ENCODE measurements at places on chromosomes 6 and 20.

DNA sequence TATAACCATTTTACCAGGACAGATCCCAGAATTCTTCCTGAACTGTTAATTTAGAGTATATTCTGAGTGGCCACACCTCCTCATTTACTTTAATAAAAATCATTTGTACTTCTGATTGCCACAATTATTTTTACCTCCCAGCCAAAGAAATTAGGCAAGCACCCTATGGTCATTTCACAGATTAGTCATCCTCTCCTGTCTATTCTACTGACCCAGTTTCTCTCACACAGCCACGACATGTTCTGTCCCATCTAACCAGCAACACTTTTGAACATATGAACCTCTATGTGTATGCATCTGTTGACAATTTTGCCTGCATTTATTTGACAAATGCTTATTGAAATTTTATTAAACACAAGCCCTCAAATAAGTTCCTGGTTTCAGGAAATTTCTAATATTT is 202.6 kb upstream of the STXBP5 start:
- no peak for DNase-seq

- no peak for DNase-seq
Measured at GRCh38 chr6:89792881-89793280, 26.7 kb downstream of the MDN1 start.

GRCh38 chr6:125246566-125246965 is 55.2 kb downstream of the HDDC2 start:
- DNase-seq, result no peak

DNA sequence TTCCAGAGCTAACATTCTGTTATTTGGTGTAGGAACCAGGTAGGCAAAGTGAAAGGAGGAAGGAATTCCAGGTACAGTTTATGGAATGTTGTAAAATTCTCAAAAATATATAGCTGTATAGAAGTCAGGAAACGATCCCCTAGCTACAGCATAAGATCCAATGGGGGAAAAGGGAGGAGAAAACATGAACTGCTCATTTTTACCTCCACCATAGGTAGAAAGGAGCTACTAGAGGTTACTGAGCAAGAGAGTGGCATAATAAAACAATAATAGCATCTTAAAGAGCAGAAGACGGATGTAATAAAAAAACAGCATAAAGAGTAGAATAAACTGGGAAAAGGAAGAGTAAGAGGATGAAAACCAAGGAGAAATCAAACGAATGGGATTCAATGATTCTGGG is 26.9 kb downstream of the EPB41L2 start:
- DNase-seq, result no peak

- no peak for DNase-seq
Measured at GRCh38 chr6:43495409-43495941, 14.7 kb downstream of the LRRC73 start.

DNA sequence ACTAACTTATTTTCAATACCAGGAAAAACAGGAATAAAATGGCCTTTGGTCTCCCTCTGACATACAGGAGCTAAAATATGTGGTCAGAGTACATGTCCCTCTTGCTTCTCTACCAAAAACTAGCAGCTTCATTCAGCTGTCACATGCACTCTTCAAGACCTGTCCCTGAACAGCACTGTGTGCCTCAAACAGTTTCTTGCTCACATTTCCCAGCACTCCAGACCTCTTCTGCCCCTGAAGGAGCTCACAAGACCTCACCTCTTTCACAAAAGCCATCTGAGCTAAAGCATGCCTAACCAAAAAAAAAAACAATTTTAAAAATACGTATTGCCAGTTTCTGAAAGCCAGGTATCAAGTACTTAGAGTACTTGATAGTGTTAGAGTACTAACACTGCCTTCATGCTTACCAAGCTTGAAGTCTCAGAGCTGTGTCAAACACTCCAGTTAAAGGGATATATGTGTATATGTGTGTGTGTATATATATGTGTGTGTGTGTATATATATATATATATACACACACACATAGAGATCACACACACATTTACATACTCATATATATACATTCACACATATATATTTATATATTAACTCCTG is 148.3 kb upstream of the POU3F2 start:
- no peak for DNase-seq

DNA sequence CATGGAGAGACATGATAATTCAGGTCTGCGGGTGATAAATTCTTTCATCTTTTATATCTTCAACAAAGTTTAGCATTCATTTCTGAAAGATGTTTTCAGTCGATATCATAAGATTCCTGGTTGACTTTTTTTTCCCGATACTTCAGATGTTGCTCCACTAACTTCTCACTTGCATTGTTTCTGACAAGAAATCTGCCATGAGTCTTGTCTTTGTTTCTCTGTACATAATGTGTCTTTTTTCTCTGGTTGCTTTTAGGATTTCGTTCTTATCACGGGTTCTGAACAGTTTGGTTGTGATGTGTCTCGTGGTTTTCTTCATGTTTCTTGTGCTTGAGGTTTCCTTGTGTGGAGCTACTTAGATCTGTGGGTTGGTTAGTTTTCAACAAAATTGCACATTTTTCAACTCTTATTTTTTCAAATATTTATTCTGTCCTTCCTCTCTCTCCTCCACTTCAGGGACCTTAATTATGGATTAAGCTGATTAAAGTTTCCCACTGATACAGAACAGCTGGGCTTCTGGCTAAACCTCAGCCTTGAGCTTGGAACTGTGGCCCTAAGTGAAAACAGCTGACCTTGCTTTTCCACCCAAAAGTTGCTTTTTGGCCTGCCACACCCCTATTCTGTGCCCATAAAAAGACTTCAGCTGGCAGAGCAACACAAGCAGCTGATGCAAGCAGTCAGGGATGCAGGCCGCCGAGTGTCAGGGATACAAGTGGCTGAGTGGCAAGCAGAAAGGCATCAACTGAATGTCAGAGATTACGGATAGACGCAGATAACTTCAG is 97.9 kb upstream of the SNX9 start:
- DNase-seq, result no peak

DNA sequence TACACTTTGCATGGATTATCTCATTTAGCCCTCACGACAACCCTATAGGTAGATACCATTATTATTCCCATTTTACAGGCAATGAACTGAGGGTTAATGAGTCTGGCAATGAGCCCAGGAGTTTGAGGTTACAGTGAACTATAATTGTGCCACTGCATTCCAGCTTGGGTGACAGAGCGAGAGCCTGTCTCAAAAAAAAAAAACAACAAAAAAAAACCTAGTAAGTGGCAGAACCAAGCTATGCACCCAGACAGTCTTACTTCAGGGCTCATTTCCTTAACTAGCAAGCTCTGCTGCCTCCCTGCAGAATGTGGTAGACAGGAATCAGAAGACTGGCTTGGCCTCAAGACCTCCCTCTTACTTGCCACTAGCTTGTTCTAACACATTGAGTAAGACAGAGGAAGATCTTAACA is 71.9 kb upstream of the RREB1 start:
- DNase-seq, result no peak

DNA sequence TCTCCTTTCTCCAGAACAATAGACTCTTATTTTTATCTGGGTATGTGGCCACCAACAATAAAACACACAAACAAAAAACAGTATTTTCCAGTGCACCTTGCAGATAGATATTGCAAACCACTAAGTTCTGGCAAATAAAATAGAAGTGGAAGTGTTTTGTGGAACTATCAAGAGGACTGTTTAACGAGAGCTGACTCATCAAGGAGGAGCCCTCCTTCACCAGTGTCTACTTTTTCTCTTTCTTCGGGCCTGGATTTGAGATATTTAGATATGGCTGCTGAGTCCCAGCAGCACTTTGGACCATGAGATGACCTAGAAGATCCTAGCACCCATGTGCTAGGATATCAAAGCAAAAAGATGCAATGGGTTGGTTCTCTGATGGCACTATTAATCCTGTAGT is 154.7 kb downstream of the AIG1 start:
- no peak for DNase-seq

GRCh38 chr20:41655962-41656618 is 37.9 kb upstream of the CHD6 start:
- DNase-seq, result no peak

All from NK-92 treated with Interleukin-12 subunit alpha and Interleukin-12 subunit beta, amount 100 ng/mL, for 24 hours (cell line).